Activated gamma-delta T cell treated with anti-CD3 and anti-CD28 coated beads, Interleukin-2, amount 50 U/mL, for 16 hours (primary cell): ENCODE measurements at places on chromosomes 4 and X.

- no peak for DNase-seq
These were observed 275.4 kb downstream of the FAT4 start for GRCh38 chr4:125590158-125590557.

GRCh38 chr4:142475663-142476062 is 370.4 kb downstream of the INPP4B start:
- no peak for DNase-seq

GRCh38 chrX:118038614-118039365 is 77.8 kb downstream of the KLHL13 start:
- DNase-seq: no peak

DNA sequence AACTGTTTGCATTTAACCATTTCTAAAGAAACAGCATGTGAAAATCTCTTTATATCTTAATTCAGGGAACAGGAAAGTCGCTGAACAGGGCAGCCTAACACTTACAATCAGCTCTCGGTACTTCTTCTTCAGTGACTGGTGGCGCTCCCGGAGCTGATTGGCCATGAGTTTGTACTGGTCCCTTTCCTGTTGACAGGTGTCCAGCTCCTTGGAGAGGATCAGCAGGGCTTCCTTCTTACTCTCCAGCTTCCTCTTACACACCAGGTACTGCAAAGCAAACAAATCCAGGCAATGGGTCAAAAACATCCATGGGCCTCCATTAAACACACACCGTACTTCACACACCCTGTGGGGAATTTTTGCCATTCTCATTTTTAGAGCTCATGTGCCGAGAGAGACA is 36.4 kb downstream of the CCDC149 start:
- no peak for DNase-seq

- no peak for DNase-seq
These were observed 241.8 kb downstream of the GRIA3 start for GRCh38 chrX:123425904-123426303.

DNA sequence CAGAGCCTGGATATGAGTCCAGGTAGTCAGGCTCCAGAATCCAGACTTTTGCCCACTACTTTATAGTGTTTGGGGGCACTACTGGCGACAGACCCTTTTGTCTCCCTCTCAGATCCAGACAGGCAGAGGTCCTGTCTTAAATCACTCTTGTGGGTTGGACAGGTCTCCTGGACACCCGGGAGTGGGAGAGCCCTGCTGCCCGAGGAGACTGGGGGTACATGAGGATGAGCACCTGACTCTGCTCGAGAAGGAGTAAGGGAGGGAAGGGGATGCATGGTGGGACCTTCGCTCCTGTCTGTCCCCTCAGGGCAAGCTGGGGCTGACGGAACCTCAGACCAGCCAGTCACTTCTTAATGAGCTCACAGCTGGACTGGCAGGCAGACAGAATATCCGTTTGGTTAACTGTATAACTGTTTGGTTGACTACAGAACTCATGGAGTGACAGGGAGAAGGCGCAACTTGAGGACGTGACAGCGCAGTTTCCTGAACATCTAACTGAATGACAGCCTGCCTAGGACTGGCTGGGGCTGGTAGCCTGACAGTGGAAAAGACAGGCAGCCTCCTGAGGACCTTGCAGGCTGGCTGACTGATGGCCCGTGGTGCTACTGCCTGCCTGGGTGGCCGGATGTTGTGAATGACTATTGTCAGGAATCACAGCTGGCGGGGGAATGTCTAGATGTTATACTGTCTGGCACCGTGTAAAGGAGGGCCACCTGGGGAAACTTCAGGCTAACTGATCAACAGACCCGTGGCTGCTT is 1.6 kb upstream of the SUV39H1 start:
- no peak for DNase-seq

DNA sequence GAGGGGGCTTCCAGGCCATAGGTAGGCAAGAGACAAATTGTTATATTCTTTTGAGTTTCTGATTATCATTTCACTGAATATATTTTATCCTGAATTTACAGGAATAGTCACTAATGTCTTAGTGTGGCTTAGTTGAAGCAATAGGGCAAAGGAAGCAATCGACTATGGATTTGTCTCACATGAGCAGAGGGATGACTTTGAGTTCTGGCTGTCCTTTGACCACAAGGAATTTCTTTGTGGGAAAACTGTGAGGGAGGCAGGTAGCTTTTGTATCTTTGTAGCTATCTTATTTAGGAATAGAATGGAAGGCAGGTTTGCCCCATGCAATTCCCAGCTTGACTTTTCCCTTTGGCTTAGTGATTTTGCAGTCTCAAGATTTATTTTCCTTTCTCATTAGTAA is 207.3 kb upstream of the ANXA10 start:
- no peak for DNase-seq

DNA sequence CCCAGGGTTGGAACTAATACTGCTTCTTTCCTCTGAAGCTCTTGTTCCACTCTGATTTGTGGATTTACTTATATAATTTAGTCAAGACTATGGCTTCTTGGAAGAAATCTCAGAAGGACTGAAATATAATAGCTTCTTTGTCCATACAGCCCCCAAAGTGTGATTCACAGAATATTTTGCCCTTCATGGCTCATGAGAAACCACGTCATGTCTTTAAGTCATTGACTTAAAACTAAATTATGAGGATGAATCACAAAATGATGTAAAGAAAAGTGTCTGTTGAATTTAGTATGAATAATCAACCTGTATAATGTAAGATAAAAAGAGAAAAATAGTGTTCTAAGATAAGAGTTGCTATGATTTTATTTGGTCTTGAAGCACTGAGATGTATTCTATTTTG is 43.3 kb upstream of the AGA start:
- no peak for DNase-seq

DNA sequence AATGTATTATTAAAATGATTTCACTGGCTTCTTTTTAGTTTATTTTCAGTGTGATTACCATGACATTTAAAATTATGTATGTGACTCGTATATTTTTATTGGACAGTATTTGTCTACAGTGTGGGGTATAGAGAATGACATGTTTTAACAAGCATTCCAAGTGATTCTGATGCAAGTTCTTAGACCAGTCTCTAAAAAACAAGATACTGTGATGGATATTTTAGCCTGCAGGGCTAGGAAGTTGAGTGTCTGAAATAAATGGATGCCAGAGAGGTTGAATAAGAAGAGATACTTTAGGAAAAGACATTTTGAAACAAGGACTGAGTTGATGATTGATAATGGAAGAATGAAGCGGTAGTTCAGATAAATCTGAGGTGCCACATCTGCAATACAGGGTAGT is 3.5 kb upstream of the MAD2L1 start:
- no peak for DNase-seq

GRCh38 chr4:105306158-105306781 is 159.6 kb downstream of the TET2 start:
- peak; percentile 31 for DNase-seq

GRCh38 chrX:97117572-97117971 is 233.9 kb downstream of the RPA4 start:
- DNase-seq: no peak

GRCh38 chr4:65337371-65337770 is 332.9 kb downstream of the EPHA5 start:
- no peak for DNase-seq

DNA sequence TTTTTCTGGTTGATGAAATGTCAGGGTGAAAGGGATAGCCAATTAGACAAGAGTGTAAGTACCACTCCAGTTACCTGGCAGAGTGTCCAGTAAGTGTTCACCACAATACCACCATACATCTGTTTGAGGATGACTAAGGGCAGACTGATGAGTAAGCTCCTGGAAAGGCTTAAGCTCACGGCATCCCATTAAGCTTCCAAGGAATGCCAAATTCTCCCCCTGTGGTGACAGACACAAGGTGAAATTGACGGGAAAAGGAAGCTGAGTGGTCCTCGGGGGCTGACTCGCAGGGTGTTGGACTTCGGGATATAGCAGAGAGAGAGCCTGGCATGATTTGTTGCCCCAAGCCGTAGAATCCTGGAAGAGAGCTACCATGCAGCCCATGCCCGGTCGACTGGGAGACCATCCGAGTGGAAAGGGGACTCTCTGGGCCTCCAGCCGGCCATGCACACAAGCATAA is 7.6 kb upstream of the BST1 start:
- DNase-seq: no peak

DNA sequence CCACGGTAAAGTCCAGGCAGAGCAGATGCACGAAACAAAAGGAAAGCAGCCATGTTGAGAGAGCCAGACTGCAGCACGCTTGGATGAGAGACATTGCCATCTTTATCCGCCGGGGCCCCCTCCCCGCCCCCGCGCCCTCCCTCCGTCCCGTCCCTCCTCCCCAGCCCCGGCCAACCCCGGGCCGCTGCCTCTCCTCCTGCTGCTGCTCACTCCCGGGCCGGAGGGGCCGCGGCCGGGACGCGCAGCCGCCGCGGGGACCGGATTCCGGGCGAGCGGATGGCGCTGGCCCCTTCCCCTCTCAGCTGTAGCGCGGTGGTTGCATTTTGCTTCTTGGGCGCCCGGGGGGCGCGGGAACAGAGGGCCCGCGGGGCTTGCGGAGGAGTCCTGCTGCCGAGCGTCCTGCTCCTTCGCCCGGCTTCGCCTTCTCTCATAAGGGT is 542 bp downstream of the RNF150 start:
- no peak for DNase-seq

- DNase-seq: no peak
These were observed 274.3 kb upstream of the IL1RAPL1 start for GRCh38 chrX:28312965-28313364.

- DNase-seq: no peak
These were observed 4.1 kb upstream of the MANBA start for GRCh38 chr4:102764901-102765300.

GRCh38 chrX:57453901-57454300 is 137.9 kb upstream of the ZXDB start:
- DNase-seq: no peak

- DNase-seq: no peak
These were observed 30.7 kb upstream of the SGMS2 start for GRCh38 chr4:107793996-107794395.

DNA sequence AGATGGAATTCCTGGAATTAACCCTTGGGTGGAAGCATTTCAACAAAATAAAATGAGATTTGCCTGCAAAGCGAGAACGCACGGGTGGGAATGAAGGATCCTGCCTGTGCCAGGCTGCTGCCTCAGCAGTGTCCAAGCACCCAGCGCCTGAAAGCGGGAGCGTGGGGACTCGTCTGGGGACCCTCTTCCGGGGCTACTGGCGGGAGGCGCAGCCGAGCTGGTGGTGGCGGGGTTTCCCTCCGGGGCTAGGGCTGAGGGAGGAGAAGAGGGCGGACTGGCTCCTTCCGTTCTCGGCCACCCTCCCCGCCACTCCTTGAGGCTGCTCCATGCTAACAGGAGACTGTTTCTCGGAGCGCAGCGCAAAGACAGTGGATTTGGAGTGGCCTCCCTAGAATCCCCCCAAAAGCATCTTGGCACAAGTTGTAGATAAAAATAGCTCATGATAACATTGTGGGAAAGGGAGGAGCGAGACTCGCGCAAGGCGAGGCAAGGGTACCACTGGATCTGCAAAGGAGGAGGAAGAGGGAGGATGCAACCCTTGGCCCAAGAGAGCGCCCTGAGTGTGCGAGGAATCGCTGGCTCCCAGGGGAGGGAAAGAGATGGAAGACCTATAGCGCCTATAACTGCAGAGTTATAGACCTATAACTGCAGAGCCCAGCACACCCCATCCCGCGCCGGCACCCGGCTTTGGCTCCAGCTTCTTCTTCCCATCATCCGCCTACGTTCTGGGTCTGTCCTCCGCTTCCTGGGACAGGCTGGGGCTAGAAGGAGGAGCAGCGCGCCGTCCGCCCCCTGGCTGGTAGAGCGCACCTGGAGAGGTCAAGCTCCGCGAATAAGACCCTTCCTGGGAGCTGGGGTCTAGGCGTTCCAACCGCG is 1.3 kb downstream of the HS3ST1 start:
- no peak for DNase-seq

GRCh38 chr4:38313999-38314561 is 349.9 kb upstream of the KLF3 start:
- no peak for DNase-seq

- DNase-seq: no peak
These were observed 5.2 kb downstream of the TRIM2 start for GRCh38 chr4:153209410-153209809.

DNA sequence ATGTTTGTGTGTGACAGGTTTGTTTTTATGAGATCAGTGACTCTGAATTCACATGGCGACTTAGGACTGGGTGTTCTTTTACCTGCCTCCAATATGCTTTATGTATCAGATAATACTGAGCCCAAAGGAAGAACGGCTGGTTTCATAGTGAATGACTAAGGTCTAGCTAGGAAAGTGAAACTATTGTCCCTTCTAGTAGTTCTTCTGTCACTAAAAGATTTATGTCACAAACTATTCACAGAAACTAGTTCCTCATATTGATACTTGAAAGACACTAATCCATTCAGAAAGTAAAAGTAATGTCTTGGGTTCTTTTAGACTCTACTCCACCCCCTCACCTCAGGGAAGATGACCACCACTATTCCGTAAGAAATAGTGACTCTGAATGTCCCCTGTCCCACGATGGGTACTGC is 81.7 kb downstream of the EGF start:
- no peak for DNase-seq

DNA sequence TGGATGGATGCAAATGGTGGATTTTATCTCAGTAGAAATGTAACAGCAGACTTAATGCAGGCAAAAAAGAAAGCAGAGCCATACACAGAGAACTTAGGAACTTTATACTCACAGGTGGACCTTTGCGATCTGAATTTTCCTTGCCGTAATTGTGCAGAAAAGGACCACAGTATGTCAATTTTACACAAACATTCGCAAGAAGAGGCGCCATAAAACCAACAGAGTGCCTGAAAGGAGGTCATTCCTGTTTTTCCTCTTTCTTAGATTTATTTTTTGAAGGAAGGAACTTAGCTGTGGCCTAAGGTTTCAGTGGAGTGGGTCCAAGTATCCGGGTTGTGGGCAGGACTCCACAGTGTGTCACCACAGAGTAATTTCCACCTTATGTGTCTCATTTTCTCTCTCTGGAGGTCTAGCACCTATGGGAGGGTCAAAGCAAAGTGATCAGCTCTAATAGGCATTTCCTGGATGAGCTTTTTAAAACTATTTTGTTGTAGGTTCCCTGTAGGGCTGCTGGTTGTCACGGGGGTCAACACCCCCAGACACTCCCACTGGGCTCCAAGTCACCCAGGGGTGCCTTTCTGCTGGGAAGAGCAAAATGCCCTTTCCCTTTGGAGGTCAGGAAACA is 24.7 kb upstream of the PBDC1 start:
- DNase-seq: no peak

GRCh38 chr4:3130201-3130600 is 55.7 kb downstream of the HTT start:
- DNase-seq: no peak

- no peak for DNase-seq
These were observed 122.7 kb upstream of the JADE1 start for GRCh38 chr4:128686810-128687209.
